SK-N-DZ (cell line): ENCODE measurements at places on chromosomes 5 and 9.

- DNase-seq, result no peak
These were observed 60.3 kb downstream of the DUSP1 start for GRCh38 chr5:172710676-172711075.

GRCh38 chr9:10032166-10032565 lies 580.6 kb downstream of the PTPRD start:
- DNase-seq, result no peak

DNA sequence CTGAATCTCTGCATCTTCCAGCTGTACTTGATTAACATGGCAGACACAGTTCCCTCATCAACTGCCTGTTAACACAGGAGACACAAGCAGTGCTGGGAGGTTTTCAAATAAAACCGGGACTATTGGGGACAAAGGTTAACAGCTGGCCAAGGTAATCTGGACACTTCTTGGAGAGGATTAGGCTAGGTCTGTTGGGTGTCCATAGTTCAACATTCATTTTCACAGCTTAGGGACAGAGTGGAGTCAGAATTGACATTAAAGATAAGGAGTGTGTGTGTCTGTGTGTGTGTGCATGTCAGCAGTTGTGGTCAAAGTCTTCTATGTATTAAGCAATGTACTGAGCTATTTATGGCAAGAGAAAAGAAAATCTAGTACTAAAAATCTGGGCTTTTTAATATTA lies 216.2 kb downstream of the MED10 start:
- DNase-seq, result no peak

- peak; percentile 64 for DNase-seq
These were observed 112.5 kb upstream of the LARP1 start for GRCh38 chr5:154642499-154643245.

- no peak for DNase-seq
These were observed 125.9 kb downstream of the SYK start for GRCh38 chr9:90927496-90927895.

GRCh38 chr9:136603216-136603615 lies 57.4 kb upstream of the NOTCH1 start:
- no peak for DNase-seq

DNA sequence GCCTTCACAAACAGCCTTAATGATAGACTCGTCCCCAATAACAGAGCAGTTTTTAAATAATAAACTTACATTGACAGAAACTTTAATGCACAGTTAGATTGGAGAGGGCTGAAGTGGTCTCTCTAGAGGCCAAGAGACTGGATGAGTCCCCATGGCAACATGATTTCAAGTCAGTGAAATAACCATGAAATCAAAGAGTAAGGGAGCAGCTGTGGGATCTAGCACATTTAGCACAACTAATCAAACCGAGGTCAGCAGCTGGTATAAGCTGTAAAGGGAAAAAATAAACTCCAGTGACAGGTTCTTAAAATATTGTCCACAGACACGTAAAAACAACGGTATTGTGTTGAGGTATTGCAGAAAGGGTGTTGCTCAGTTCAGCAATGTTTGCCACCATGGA lies 916.6 kb downstream of the DNAH5 start:
- DNase-seq, result no peak
